ENCODE measurements at places on chromosomes 6 and 20.

GRCh38 chr6:168884050-168884645 is 369.5 kb downstream of the THBS2 start:
- DNase-seq: no peak

- DNase-seq: no peak
These were observed 305.0 kb downstream of the GMDS start for GRCh38 chr6:1940381-1940780.

DNA sequence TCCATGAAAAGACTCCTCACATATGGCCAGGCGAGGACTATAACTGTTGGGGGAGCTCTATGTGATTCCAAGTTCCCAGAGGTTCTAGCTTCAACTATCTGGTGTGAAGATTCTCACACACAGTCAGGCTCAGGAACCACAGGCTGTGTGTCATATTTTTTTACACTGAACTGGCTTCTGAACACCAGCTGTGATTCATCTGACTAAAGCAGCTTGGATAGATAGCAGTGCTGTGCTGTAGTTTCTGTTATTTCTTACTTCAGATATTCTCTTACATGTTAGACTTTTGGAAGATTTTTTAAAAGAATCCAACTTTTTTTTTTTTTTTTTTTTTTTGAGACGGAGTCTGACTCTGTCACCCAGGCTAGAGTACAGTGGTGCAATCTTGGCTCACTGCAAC is 140.7 kb upstream of the MCHR2 start:
- no peak for DNase-seq

GRCh38 chr20:2754424-2754823 is 46.0 kb downstream of the CPXM1 start:
- no peak for DNase-seq

- DNase-seq: peak; percentile 81
These were observed 187.8 kb downstream of the SASH1 start for GRCh38 chr6:148530394-148530953.

- peak; percentile 52 for DNase-seq
These were observed 725 bp downstream of the EEF1A1 start for GRCh38 chr6:73519926-73520687.

GRCh38 chr6:147176795-147177194 is 27.4 kb upstream of the STXBP5 start:
- no peak for DNase-seq

DNA sequence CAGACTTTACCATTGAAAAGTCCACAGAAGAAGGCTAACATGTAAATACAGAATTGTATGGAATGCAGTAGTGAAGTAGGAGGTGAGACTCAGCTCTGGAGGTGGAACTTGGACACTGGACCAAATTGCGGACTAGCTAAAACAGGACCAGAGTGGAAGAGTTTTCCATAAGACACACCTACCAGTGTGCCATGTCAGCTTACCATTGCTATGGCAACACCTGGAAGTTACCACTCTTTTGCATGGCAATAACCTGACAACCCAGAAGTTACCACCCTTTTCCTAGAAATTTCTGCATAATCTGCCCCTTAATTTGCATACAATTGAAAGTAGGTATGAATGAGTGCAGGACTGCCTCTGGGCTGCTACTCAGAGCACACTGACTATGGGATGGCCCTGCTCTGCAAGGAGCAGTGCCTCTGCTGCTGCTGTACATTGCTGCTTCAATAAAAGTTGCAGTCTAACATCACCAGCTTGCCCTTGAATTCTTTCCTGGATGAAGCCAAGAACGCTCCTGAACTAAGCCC is 569.6 kb upstream of the FLRT3 start:
- DNase-seq: no peak

GRCh38 chr20:47160992-47161391 is 195.5 kb downstream of the ZMYND8 start:
- no peak for DNase-seq

DNA sequence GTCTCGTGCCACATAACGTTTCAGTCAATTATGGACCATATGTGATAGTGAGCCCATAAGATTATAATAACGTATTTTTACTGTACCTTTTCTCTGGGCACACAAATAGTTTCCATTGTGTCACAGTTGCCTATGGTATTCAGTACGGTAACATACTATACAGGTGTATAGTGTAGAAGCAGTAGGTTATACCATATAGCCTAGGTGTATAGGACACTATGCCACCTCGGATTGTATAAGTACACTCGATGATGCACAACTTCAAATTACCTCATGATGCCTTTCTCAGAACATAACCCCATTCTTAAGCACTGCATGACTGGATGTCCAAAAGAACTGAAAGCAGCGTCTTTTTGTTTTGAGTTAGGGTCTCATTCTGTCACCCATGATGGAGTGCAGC is 59.5 kb upstream of the MYO6 start:
- no peak for DNase-seq

GRCh38 chr6:16392010-16392409 is 153.6 kb downstream of the GMPR start:
- no peak for DNase-seq

GRCh38 chr6:16712931-16713484 is 48.3 kb downstream of the ATXN1 start:
- peak; percentile 89 for DNase-seq

- DNase-seq: no peak
These were observed 36.2 kb downstream of the THEMIS start for GRCh38 chr6:127864701-127865100.

DNA sequence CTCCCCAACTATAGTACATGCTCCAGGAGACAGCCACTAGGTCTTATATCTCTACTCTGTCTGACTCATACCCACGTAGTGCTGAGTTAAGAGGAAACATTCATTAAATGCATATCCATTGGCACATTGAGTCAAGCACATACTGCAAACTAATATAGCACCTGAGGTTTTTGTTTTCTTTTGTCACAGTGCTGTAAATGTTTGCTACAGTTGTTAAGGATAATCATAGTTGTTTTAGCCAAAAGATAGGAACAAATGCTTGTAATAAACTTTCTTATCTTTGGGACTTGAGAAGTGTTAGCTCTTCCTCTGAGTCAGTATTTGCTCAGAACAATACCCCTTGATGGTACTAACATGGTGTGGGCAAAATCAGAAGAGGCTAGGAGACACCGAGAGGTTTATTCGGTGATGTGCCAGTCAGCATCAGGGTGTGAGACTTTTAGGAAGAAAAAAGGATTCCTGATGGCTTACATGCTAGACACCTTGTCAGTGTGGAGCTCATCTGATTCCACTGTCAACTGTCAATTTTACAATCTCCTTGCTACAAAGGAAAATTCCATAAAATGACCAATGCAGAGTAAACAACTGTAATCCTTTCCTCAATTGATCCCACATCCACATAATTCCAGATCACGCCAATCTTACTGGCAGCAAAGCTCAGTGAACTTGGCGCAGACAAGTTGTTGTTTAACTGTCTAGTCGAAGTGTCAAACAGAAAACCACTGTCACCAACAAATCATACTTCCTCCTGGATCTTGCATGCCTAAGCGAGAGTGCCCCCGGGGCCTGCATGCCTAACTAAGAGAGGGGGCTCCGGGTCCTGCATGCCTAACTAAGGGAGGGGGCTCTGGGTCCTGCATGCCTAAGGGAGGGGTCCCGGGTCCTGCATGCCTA is 36.1 kb downstream of the ELOVL2 start:
- peak; percentile 5 for DNase-seq

DNA sequence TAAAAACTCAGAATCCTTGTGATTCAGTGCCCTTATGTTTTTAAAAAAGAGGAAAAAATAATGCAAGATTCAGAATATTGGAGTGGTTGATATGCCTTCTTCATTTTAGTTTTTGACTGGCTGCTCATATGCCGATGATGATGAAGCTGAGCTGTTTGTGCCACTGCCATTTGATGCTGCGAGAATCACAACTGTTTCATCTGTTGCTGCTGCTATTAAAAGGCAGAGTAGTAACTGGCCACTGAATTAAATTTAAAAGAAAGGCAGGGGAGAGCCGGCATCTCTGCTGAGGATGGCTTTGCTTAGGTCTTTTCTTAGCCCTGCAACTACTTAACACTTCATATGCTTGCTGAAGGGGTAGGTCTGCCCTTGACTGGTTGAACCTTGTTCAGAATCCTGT is 33.1 kb downstream of the CDS2 start:
- DNase-seq: no peak

- no peak for DNase-seq
These were observed 10.3 kb downstream of the RMND1 start for GRCh38 chr6:151441390-151442166.

DNA sequence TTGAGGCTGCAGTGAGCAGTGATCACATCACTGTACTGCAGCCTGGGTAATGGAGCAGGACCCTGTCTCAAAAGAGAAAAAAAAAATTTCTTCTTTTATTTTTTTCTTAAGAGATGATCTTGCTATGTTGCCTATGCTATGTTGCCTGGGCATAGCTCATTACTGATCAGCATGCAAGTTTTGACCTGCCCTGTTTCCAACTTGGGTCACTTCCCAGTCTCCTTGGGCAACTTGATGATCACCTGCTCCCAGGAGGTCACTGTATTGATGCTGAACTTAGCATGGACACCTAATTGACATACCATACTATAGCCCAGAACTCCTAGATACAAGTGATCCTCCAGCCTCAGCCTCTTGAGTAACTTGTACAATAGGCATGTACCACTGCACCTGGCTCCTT is 30.7 kb upstream of the NANP start:
- no peak for DNase-seq

- DNase-seq: no peak
These were observed 24.5 kb downstream of the ARFGEF2 start for GRCh38 chr20:48945840-48946514.

DNA sequence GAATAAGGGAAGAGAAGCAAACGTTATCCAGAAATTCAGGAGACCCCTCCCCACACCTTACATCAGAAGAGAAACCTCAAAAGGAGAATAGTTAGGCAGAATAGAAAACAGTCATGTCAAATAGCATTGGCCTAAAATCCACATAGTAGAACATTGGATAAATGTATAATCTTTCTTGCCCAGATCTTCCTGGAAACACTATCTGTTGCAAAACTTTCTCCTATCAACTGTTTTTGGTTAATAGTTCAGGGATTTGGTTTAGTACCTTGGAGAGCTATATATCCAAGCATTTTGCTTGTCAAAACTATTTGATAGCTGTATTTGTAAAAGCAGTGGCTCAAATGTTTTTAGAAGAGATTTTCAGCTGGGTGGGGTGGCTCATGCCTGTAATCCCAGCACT is 74.3 kb upstream of the PHACTR2 start:
- no peak for DNase-seq

DNA sequence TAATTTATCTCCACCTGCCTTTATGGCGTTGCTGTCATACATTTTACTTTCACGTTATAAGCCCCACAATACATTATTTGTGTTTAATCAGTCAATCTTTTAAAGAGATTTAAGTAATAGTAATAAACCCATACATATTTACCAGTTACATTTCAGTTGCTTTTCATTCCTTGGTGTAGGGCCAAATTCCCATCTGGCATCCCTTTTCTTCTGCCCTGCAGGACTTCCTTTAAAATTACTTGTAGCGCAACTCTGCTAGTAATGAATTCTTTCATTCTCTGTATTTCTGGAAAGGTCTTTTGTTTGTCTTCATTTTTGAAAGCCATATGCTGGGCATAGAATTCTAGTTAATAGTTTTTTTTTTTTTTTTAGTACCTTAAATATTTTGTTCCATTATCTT is 24.9 kb downstream of the ZNF334 start:
- DNase-seq: no peak

DNA sequence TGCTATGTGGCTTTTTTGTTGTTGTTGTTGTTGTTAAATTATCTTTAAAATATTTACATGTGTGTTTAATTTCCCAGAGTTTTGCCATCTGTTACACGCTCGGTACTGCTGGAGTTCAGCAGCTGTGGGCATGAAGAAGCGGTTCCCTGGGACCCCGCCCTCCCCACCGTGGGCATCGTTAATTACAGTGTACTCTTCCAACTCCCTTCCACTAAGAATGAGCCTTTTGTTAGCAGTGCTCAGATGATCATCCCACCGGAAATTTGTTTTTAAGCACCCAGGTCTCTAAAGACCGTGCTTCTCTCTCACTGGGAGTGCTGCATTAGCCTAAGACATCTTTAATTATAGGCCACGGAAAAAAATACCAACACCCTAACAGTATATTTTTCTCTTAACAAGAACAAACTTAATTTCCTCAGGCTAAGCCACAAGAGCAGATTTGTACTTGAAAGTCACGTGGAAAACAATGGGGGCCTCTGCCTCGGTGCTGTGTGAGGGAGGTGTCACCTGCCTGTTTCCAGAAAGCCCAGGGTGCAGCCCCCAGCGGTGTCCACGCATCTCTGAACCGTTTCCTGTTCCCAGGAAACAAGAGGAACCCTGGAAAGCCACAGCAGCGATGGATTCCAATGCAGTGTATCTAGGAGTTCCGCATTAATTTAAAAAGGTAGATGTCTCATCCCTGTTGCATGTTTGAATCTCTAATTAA is 113.3 kb upstream of the FRMD1 start:
- DNase-seq: no peak

DNA sequence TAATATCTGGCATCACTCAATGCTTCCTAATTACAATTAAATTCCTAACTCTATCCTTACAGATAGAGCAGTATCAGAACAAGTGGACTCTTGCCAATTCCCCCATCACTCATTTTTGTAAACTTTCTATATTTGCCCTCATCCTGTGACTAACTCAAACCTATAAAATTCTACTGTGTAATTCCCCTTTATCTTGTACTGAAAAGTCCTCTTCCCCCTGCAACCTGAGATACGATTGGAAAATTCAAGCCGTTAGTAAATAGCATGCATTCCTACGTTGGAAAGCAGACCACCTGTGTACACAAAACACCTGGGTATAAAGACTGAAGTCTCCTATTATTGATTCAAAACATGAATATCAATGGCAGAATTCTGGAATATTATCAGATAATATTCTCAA is 70.4 kb upstream of the KCNQ5 start:
- DNase-seq: no peak

DNA sequence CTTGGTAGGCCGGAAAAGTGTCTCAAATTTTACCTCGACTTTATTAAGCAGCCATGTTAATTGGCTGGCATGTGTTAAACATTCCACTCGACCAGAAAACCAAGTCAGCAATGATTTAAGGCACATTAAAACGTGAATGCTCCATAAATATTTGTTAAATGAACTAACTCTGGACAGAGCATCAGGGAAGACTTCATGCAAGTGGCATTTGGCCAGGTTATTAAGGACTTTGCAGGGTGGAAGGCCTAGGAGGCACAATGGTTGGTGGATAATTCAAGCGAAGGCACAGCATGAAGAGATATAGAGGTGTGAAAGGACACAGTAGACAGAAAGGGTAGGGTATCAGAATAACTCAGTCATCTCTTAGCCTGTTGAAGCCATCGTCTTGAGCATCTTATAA is 23.0 kb downstream of the ELOVL5 start:
- DNase-seq: no peak

GRCh38 chr6:31900917-31901414 is 920 bp downstream of the ZBTB12 start:
- no peak for DNase-seq

- DNase-seq: no peak
These were observed 110.7 kb downstream of the ADTRP start for GRCh38 chr6:11667876-11668275.

GRCh38 chr6:152098683-152099082 is 291.2 kb downstream of the ESR1 start:
- DNase-seq: no peak

DNA sequence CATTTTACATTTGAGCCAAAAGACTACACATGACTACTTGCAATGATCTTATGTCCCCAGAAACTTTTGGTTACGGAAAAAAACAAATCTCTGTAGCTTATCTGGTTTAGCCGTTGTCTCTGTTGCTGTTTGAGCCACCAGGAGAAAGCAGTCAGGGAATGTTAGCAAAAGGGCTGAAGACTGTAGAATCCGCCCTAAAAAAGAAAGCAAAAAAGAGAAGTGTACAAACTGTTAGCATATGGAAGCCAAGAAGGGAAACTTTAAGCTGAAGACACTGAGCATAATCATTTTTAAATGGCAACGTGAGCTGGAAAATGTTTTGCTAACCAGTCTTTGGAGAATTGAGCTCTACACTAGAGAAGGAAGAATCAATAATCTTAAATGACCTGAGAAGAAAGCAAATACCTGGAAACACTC is 69.9 kb upstream of the MYLIP start:
- no peak for DNase-seq

All from AG09309 (cell line).